ENCODE measurements at places on chromosomes 7 and 10.

- no peak for DNase-seq
Measured at GRCh38 chr7:69781412-69781846, 183.2 kb downstream of the AUTS2 start.

DNA sequence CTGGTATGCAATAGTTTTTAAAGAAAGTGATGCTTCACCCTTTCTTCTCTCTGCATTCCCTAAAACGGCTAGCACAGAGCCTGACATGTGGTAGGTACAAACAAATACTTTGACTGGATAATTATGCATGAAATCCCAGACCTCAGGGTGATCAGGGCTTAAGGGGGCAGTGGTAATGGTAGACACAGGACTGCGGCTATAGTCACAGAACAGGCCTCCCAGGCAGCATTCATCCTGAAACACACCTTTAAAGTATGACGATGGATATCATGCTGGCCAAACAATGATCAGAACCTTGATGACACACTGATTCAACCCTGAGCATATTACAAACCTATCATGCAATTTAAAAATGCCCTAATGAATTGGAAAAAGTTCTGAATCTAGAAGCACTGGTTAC, 110.8 kb downstream of the PIP4K2A start:
- DNase-seq: no peak

- DNase-seq: no peak
Measured at GRCh38 chr7:106679153-106679931, 18.4 kb upstream of the CCDC71L start.

DNA sequence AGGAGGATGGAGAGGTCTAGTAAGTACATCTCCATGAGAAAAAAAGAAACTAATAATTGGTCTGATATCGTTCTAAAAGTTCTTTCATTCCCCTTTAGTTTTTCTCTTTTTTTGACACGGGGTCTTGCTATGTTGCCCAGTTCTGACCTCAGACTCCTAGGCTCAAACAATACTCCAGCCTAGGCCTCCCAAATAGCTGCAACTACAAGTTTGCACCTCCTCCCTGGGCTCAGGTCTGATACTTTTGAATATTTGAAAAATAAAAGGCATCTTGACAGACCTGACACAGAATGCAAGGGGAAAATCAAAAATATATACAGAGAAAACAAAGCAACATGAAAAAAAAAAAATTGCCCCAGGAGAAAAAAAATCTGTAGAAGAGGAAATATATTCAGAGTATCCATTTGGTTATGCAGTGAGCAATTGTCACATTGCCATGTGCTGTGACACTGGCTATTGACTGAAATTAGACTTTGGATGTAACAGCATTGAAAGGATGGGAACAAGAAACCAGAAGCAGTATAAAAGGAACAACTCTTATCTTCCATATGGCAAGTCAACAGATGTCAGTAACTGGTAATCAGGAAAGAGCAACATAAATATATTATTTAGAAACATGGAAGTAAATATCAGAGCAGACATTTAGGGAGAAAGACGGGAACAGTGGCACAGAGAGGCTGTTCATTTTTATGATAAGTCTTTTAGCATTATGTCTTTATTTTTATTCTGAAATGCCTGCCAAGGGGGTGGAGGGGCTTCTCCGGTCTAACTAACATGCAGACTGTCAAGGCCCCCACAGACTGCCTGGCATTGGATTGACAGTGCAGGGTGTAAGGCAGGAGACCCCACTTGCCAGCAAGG, 408.4 kb downstream of the PARD3 start:
- DNase-seq: no peak

DNA sequence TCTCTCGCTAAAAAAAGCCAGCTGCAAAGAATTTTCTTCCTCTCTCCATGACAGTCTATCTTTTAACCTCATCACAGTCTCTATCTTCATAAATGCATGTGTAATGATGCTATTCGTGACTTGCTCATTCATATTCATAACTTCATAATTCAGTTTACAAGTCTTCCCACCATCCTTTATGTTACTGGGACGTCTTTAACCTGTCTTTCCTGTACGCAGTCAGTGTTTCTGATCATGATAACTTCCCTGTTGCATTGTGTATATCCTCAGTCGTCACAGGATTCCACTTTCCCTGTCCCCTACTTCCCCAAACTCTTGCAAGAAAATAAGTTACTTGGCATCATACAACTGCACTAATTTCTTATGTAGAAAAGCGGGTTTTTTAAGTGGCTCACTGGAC, 165.6 kb upstream of the ASAH2 start:
- DNase-seq: no peak

DNA sequence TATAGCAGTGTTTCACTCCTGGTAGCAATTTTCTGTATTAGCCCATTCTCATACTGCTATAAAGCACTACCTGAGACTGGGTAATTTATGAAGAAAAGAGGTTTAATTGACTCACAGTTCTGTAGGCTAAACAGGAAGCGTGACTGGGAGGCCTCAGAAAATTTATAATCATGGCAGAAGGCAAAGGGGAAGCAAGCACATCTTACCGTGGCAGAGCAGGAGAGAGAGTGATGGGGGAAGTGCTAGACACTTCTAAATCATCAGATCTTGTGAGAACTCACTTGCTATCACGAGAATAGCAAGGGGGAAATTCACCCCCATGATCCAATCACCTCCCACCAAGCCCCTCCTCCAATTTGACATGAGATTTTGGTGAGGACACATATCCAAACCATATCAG, 131.6 kb upstream of the EFCAB10 start:
- no peak for DNase-seq

DNA sequence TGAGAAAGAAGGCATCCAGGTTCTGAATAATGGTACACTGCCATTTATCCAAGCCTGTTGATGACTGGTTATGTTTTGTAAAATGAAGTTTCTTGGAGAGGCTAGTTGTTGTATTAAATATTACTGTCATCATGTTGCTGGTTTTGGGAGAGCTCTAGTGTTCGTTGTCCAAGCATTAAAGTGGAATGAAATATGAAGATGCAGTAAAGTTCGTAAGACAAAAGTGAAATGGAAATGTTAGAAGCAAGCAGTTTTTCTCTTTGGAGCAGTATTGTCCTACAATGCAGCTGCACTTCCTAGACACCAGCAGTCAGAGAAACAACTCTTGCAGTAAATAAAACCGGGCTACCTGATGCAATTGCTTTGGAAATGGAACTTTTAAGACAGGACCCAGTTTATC, 156.8 kb upstream of the FZD1 start:
- DNase-seq: no peak

DNA sequence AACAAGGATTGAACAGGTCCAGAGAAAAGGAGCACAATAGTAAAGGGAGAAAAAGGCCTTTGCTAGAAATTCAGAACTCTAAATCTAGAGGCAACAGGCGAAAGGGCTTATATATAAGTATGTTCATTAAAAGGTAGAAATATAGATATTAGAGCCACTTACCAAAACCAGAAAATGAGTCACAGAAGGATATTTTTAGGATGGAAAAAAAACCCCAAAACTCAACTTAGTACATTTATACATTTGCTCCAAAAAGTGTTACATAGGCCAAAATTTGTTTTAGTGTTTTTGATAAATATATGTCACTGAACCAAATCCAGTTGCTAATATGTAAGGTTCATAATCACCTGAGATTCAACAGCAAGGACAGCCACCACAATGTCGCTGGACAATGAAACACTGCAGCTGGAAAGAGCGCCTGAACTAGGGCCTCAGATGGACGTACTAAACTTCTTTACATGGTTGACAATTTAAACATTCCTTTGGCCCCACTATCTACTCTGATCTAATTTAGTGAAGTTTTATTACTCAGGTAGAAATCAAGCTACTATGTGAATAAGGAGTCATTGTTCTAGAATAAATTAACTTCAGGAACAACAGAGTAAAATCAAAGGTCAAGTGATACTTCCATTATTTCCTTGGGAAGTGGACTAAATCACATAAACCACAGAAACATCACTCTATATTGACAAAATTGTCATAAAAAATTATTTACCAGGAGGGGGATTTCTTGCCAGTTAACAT, 10.9 kb downstream of the FAM3C start:
- no peak for DNase-seq

DNA sequence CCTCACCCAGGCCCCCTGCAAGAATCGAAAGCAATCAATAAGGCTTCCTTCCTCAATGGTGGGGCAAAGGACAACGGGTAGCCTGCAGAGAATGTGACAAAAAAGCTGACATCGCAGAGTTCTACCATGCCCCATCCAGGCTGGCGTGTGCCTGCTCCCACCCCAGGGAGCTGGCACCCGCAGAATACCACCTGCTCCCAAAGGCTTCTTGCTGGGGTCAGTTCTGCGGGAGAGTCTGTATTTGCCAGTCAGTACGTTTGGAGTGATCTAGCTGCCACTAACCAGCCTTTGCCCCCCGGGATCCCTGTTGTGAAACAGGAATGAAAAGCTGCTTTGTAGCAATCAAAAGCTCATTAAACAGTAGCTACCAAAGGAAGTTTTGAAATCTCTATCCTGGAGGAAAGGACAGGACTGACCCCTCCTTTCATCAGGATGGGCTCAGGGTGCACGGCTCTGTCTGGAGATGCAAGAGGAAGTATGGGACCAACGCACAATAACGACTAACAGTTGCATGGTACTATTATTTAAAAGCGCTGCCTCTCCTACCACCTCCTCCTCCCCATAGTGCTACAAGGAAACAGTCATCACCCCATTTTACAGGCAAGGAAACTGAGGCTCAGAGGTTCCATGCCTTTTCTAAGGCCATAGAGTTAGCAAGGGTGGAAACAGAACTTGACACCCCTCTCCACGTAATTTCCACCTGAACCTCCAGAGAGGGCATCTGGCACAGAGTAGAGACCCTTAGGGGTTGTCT, 67.0 kb downstream of the FGFR2 start:
- DNase-seq: no peak

- no peak for DNase-seq
Measured at GRCh38 chr10:99730026-99730425, 1.9 kb downstream of the COX15 start.

DNA sequence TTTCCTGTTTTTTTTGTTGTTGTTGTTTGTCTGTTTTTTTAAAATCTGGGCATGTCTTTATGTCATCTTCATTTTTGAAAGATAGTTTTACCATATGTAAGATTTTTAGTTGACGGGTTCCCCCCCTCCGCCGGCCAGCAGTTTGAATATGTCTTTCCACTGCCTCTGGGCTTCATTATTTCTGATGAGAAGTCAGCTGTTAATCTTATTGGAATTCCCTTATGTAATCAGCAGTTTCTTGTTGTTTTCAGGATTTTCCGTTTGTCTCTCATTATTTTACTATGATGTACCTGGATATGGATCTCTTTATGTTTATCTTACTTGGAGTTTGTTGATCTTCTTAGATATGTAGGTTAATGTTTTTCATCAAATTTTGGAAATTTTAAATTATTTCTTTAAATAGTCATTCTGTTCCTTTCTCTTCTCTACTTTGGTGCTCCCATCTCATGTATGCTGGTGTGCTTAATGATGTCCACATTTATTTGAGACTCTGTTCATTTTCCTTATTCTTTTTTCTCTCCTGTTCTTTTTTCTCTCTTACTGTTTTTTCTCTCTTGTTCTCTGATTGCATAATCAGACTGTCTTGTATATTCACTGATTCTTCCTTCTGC, 9.7 kb downstream of the EXOC6 start:
- no peak for DNase-seq

DNA sequence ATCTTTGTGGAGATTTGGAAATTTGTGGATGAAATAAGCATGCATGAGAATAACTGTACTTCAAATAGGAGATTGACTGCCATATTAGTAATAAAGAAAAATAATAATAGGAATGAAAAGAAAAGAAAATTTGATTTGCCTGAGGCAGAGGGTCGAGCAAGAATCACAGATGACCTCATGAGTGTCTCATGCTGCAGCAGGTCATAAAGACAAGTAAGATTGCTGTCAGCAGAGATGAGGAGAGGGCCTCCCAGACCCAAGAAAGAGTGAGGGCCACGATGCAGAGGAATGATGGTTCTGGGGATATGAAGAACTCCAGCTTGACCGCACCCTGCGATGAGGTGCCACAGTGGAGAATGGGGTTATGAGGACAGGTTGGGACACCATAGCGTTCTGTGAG, 39.2 kb downstream of the TOMM7 start:
- DNase-seq: no peak

GRCh38 chr10:88382699-88383098, 200.4 kb downstream of the RNLS start:
- DNase-seq: no peak

DNA sequence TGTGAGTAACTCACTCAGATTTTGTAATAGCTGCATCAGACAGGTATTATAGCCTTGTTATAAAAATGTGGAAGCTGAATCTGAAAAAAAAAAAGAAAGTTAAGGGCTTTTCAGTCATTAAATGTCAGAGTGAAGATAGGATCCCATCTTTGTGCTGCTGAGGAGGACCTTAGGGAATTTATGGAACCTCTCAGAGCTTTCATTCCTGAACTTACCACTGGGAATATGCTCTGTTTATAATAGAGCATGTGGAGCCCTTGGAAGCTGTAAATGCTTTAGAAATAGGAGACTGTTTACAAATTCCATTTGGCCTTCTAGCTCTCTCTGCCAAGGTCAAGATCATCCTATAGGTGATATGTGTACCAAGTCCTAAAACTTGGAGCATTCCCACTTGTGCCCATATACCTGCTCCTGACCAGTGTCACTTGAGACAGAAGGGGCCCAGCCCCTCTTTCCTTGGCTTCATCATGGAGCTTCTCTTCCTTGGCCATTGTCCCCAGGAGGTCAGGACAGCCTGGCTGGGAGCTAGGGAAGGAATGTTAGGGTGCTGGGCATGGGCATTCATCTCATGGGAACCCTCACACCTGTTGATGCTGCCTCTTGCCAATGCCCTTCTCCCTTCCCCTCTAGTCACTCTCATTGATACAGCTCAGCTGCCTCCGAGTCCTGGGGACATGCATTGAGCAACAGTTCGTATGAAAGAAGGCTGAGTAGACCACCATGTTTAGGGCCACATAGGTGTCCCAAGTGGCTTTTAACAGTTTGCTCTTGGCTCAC, 105.3 kb downstream of the LRRC18 start:
- no peak for DNase-seq

DNA sequence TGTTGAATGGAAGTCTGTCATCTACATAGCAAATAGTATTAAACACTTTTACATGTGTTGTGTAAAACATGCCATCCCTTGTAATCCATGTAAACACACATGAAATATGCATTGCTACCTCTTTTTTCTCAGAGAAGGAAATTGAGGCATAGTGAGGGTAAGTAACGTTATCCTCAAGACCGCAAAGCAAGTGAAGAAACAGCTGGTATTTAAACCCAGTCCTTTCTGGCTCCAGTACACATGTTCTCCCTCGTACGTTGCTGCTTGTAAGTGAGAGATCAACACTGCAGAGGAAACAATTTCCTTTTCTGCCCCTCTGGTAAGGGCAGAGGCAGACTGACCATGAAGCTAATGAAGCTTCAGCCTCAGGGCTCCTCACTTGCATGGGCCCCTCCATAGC, 28.5 kb downstream of the MAP3K8 start:
- no peak for DNase-seq

GRCh38 chr10:113402602-113403001, 150.3 kb upstream of the HABP2 start:
- DNase-seq: no peak

- DNase-seq: no peak
Measured at GRCh38 chr7:80434047-80434446, 77.8 kb downstream of the GNAT3 start.

GRCh38 chr10:92103376-92104090, 180.0 kb downstream of the BTAF1 start:
- DNase-seq: no peak

All from frontal cortex (tissue), 4 donors.